Pons (tissue), 1 donor: ENCODE measurements at places on chromosomes 7 and 10.

DNA sequence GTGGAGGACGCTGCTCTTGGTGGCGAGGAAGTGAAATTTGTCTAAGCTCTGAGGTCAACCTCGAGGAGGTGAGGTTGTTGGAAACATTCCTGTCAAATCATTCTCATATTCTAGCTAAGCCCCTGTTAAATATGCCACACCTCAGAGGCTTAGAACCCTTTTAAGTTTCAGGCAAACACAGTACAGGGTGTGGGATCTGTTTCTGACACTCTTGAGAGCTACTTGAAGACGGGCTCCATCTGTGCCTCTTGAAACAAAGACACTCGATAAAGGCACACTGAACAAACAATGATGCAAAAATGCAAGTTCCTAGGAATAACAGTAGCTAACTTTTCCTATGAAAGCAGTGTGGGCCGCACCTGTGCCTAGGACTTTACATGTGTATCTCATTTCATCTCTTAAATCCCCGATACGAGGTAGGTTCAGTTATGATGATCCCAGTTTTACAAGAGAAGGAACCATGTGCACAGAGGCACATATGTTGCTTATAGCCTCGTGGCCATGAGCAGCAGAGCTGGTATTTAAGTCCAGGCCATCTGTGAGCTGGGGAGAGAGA is 299.2 kb downstream of the CCDC3 start:
- DNase-seq = no peak

GRCh38 chr7:98520356-98520951 is 96.6 kb upstream of the NPTX2 start:
- no peak for DNase-seq

GRCh38 chr10:1829712-1830111 is 92.4 kb upstream of the ADARB2 start:
- no peak for DNase-seq

GRCh38 chr7:150923802-150924201 is 54.3 kb downstream of the KCNH2 start:
- DNase-seq = no peak

DNA sequence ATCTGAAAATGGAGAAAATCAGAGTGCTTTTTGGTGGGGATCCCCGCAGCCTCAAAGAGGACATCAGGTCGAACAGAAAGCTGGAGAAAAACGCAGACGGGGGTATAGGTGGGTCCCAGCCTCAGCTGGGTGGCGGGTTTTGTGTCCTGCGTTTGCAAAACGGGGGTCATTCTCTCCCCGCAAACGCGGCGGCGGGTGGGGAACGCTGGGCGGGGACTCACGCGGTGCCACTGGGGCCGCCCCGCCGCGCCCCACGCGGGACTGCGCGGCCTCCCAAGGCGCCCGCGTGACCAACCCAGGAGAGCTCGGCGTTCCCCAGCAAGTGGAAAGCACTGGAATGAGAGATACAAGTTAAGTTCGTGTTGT is 806 bp upstream of the VIPR2 start:
- DNase-seq = no peak

- no peak for DNase-seq
Observed at GRCh38 chr10:98308669-98309365, 40.8 kb upstream of the LOXL4 start.

GRCh38 chr7:23404546-23405239 is 65.6 kb downstream of the IGF2BP3 start:
- DNase-seq = peak; percentile 26

GRCh38 chr7:116169060-116169459 is 41.3 kb upstream of the TES start:
- no peak for DNase-seq

DNA sequence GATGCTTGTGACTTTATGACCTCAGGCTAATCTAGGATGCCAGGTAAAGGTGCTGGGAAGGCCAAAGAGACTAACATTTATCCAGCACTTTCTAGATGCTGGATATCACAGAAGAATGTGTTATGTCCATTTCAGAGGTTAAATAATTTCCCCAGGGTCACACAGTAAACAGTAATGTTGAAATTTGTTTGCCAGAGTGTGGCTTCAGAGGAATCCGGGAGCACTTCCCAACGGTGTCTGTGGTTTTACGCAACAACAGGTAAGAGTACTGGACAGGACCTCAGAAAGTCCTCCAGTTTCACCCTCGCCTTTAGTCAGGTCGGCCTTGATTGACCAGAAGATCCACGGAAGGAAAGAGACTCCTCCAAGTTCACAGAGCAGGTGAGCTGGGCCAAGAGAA is 1.7 kb downstream of the SHTN1 start:
- DNase-seq = no peak

GRCh38 chr7:134458341-134458805 is 527 bp downstream of the AKR1B1 start:
- DNase-seq = peak; percentile 54

- DNase-seq = peak; percentile 15
Observed at GRCh38 chr7:114865564-114865963, 56.3 kb upstream of the MDFIC start.

DNA sequence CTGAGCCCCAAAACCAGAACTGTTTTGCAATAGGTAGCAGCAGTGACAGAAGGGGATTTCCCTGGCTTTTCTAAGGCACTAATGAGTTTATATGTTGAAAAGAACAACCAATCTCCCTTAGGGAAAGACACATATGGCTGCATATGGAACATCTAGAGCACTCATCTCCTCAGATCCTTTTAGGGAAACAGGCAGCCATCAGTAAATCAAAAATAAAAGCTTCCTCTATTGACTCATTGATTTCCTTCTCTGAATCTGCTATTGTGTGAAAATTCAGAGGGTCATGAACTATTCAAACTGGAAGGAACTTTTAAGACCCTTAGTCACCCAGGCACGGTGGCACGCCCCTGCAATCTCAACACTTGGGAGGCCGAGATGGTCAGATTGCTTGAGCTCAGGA is 110.9 kb upstream of the NANOS1 start:
- no peak for DNase-seq

GRCh38 chr10:132875435-132875834 is 66.9 kb downstream of the CFAP46 start:
- no peak for DNase-seq

- no peak for DNase-seq
Observed at GRCh38 chr7:151756076-151756731, 120.7 kb downstream of the PRKAG2 start.

DNA sequence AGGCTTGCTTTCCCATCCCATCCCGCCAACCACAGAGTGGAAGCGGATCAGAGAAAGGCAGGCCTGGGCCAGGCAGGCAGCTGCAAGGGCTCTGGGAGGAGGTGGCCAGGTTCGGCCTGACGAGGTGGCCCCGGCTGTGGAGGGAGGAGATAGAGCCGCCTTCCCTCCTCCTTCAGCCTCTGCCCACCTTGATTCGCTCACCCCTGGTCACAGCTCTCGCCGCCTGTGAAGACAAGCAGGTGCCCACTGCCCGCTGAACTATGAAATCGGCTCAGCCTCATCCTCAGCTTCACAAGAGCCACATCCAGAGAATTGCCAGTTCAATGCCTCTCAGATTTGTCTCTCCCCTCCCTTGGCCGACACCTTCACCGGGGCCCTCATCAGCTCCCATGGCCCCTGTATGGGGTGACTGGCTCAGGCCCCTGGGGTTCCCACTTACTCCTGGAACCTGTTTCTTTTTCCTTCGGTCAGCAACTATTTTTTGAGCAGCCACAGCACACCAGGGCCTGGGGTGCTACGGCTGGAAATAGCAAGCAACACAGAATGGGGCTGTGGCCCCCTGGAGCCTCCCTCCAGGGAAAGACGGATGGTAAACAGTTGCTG is 80.0 kb upstream of the CHST15 start:
- no peak for DNase-seq
